SK-N-SH (cell line): ENCODE measurements at places on chromosomes 6 and 20.

GRCh38 chr6:41200296-41200900 is 551 bp downstream of the TREML2 start:
- DNase-seq: no peak

DNA sequence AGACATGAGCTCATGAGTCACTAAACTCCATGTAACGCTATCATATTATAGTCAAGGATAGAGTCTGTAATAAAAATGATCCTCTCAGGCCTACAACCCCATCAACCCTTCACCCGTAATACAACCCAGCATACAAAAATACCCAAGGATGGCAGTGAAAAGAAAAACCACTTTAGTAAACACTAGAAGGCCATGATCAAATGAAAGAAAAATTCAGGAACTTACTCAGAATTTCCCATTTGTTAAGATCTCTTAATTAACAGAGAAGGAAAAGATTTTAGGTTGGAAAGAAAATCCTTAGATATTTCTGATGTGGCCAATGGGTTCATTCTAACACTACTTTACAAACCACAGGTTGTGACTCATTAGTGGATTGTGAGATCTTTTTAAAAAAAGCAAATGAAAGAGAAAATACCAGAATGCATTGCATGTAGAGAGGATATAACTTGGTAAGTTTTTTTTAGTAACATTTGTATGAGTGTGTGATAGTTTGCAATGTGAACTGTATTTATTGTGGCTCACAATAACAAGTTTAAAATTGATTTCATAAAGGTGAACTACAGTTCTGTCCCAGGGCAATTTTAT is 8.0 kb upstream of the UBE2J1 start:
- no peak for DNase-seq

DNA sequence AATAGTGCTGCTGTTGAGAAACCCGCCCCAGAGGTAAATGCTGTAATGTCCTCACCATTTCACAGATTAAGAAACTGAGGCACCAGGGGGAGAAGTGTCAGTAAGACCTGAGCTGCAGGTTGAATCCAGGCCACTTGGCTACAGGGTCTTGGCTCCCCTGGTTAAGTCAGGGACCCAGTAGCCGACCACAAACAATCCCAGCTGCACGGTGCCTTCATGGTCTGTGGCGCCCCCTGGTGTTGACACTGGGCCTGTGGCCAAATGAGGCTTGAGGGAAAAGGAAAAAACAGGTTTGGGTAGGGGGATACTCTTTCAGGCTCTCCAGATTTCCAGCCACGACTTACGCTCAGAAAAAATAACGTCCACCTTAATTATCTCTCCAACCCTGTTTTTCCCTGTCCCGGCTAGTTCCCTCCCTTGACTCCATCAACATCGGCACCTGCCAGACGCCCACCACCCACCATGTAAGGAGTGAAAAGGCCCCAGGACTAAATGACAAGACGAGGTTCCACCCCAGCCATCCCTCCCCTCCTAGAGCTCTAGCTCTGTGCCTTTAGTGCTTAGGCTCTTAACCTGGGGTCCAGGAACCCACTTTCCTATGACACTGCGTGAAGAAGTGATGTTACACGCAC is 47.7 kb upstream of the POLR1H start:
- DNase-seq: peak; percentile 64

DNA sequence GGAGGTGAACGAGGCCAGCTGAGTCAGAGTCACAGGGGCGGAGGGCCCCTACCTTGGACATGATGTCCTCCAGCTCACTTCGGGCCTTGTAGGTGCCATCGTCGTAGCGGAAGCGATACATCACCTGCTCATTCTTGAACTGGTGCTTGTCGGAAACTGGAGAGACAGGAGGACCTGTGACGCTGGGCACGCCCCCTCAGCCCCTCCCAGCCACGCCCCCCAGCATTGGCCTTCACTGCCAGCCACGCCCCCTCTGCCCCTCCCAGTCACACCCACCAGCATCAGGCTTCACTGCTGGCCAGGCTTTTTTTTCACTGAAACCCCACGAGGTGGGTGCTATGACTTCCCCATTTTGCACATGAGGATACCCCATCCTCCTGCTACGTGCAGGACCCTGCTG is 148.2 kb downstream of the PREX1 start:
- no peak for DNase-seq

- peak; percentile 47 for DNase-seq
Observed at GRCh38 chr6:22071270-22072041, 225.4 kb downstream of the PRL start.

GRCh38 chr6:134909701-134910592 is 40.0 kb downstream of the ALDH8A1 start:
- no peak for DNase-seq

GRCh38 chr6:77587963-77588362 is 64.9 kb upstream of the MEI4 start:
- DNase-seq: no peak

- no peak for DNase-seq
Observed at GRCh38 chr20:4972506-4973251, 28.6 kb downstream of the SLC23A2 start.

DNA sequence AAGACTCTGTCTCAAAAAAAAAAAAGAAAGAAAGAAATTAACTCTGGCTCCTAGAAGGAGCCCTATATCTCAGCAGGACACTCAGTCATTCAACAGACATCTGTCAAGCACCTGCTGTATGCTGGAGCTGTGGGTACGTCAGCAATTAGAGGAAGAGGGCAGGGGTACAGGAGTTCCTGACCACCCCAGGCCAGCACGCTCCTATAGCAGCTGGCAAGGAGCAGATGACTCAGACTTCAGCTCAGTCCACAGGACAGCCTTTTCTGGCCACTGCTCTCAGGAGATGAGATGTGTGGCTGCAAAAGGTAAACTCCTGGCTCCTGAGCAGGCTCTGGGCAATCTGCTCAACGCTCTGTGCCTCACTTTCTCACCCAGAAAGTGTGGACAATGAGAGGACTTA is 1.7 kb upstream of the RTEL1 start:
- DNase-seq: no peak

GRCh38 chr20:35344354-35344837 is 52.2 kb upstream of the FAM83C start:
- DNase-seq: peak; percentile 37

DNA sequence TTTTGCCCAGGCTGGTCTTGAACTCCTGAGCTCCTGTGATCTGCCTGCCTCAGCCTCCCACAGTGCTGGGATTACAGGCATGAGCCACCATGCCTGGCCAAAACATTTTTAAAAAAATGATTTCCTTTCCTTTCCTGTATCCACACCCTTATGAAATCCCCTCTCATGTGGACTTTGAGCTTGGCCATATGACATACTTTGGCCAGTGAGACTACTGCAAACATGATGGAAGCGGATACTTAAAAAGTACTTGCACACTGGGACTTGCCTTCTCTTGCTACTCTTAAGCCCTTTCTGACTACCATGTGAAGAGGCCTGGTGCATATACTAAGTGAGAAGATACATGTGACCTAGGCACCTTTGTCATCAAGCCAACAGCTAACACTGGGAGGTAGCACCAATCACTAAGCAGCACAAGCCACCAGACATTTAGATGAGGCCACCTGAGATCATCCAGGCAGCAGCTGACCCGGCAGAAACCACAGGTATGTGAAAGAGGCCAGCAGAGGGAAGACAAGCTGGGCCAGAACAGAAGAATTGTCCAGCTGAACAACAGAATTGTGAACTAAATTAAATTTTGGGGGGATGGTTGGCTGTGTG is 78.5 kb upstream of the HDAC2 start:
- no peak for DNase-seq
